Cardiac atrium fibroblast (primary cell): ENCODE measurements at places on chromosomes 1 and 21. TPM values are rescaled to one million over a fixed set of nuclear protein-coding genes. Genes with fewer than 3 reads are reported as not detected.

Gene SLC25A24
- 28.0 and 28.8 TPM in 2 replicates for total RNA-seq

Gene DMRTA2
- total RNA-seq, result not detected in 2 replicates

Gene DNALI1
- total RNA-seq, result 3.1 and 4.0 TPM in 2 replicates

Gene C1QTNF12
- 4.0 TPM in 1 of 2 replicates, not detected in the other for total RNA-seq

Gene CELF3
- total RNA-seq, result not detected in 2 replicates

Gene CELA2A
- not detected in 2 replicates for total RNA-seq

Gene PLA2G2C
- not detected in 2 replicates for total RNA-seq

Gene MECR
- total RNA-seq, result 21.8 and 24.5 TPM in 2 replicates

Gene MMEL1
- total RNA-seq, result not detected in 2 replicates

Gene TMCO2
- 2.7 TPM in 1 of 2 replicates, not detected in the other for total RNA-seq

Gene RHOU
- total RNA-seq, result 6.9 and 12.3 TPM in 2 replicates

Gene H3-3A
- 266 and 271 TPM in 2 replicates for total RNA-seq

Gene PTPN7
- not detected in 2 replicates for total RNA-seq

Gene ITLN2
- not detected in 2 replicates for total RNA-seq

Gene C1orf167
- total RNA-seq, result 3.6 TPM in 1 of 2 replicates, not detected in the other

Gene WLS
- 59.4 and 61.2 TPM in 2 replicates for total RNA-seq

Gene RYR2
- under 0.01 and 0.16 TPM in 2 replicates for total RNA-seq

Gene CFHR3
- not detected in 2 replicates for total RNA-seq

Gene SPATA46
- not detected in 2 replicates for total RNA-seq

Gene SH3GLB1
- 51.3 and 57.5 TPM in 2 replicates for total RNA-seq

Gene NIBAN1
- total RNA-seq, result 13.5 and 13.8 TPM in 2 replicates

Gene ANGPTL1
- total RNA-seq, result 16.1 and 26.6 TPM in 2 replicates

Gene CDC14A
- total RNA-seq, result 3.9 and 6.5 TPM in 2 replicates

Gene AQP10
- not detected in 2 replicates for total RNA-seq

Gene FCRL6
- not detected in 2 replicates for total RNA-seq

Gene SYT6
- not detected in 2 replicates for total RNA-seq

Gene CCNL2
- 79.7 and 127 TPM in 2 replicates for total RNA-seq

Gene DNAH14
- 2.7 TPM in 1 of 2 replicates, not detected in the other for total RNA-seq

Gene IL19
- total RNA-seq, result not detected in 2 replicates

Gene SLC45A3
- 6.0 and 6.2 TPM in 2 replicates for total RNA-seq

Gene GATAD2B
- total RNA-seq, result 2.3 and 4.4 TPM in 2 replicates

Gene CENPS
- total RNA-seq, result 7.3 and 8.1 TPM in 2 replicates

Gene CD244
- total RNA-seq, result 0.65 TPM in 1 of 2 replicates, not detected in the other

Gene TNNI3K
- total RNA-seq, result not detected in 2 replicates

Gene FAAH
- 0.54 and 3.4 TPM in 2 replicates for total RNA-seq

Gene WDR64
- not detected in 2 replicates for total RNA-seq

Gene ESRRG
- not detected in 2 replicates for total RNA-seq

Gene LCE3E
- not detected in 2 replicates for total RNA-seq

Gene PDZK1IP1
- total RNA-seq, result 3.4 and 4.4 TPM in 2 replicates

Gene CD48
- not detected in 2 replicates for total RNA-seq

Gene LCA5L
- not detected in 2 replicates for total RNA-seq

Gene G0S2
- 14.8 and 34.5 TPM in 2 replicates for total RNA-seq

Gene MCOLN3
- not detected in 2 replicates for total RNA-seq

Gene NDUFS5
- 392 and 528 TPM in 2 replicates for total RNA-seq

Gene RIMKLA
- total RNA-seq, result not detected in 2 replicates

Gene SLC22A15
- total RNA-seq, result 1.5 and 4.0 TPM in 2 replicates
